ENCODE measurements at places on chromosomes 6 and 20.

GRCh38 chr6:130322673-130323268 is 43.0 kb upstream of the TMEM200A start:
- peak; percentile 12 for DNase-seq

GRCh38 chr6:15076565-15076964 is 169.3 kb upstream of the JARID2 start:
- no peak for DNase-seq

DNA sequence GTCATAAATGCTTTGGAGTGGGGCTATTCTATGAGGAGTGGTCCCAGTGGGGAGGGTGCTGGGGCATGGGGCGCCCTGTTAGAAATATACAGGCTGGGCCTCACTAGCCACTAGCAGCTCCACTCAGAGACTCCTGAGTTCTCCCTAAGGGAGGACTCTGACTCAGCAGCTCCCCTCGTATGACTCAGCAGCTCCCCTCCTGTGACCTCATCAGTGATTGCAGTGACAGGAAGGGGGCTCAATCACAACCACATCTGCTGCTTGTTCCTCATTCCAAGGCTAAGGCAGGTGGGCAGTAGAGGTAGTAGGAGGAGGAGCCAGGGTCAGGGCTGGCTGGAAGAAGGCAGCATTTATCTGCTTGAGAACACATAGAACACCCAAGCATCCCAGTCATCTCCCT is 73.7 kb downstream of the PRND start:
- DNase-seq: no peak

GRCh38 chr6:92117800-92118199 is 1301.6 kb downstream of the EPHA7 start:
- DNase-seq: no peak
